ENCODE measurements at places on chromosomes 5 and 9.

GRCh38 chr5:43041110-43041668, 1.1 kb upstream of the ANXA2R start:
- DNase-seq: no peak

- DNase-seq: no peak
Measured at GRCh38 chr9:89667726-89668125, 62.9 kb downstream of the GADD45G start.

GRCh38 chr9:129291041-129291501, 113.0 kb upstream of the IER5L start:
- no peak for DNase-seq

GRCh38 chr5:159223469-159223868, 14.1 kb upstream of the RNF145 start:
- no peak for DNase-seq

GRCh38 chr5:168798065-168799023, 219.2 kb upstream of the PANK3 start:
- DNase-seq: no peak

DNA sequence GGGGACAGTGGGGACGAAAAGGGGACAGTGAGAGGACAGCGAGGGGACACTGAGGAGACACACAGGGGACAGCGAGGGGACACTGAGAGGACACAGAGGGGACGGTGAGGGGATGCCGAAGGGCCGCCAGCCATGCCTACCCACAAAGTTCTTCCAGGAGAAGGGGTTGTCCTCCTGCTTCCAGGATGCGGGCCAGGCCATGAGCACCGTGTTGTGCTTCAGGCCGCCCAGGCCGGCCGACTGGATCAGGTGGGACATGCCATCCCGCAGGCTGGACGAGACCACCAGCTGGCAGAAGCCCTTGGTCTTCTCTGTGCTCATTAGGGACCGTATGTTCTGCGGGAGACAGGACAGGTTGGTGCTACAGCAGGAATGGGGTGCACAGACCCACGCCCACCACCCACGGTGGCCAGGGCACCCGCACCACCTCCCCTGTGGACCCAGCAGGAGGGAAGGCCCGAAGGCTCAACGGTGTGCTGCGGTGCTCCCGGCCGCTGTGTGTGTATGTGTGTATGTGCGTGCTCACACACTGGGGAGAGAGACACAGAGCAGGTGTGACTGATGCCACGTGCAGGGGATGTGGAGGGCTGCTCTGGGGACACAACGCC, 46.6 kb downstream of the SLC12A7 start:
- no peak for DNase-seq

DNA sequence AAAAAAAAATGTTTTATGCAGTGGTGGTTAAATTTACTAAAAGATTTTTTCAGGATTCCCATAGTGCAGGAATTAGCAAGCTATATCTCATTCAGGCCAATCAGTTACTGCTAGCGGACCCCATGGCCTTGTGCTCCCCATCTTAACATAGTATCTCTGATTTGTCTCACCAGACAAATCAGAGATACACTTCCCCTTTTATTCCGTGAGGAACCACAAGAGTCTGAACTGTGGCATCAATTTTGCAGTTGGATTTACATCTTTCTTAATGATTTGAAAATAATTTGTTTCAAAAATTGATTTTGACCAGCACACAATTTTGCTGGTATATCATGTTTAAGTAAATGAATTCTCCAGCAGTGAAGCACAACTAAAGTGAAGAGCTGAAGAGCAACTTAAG, 17.9 kb downstream of the ITGA1 start:
- no peak for DNase-seq

DNA sequence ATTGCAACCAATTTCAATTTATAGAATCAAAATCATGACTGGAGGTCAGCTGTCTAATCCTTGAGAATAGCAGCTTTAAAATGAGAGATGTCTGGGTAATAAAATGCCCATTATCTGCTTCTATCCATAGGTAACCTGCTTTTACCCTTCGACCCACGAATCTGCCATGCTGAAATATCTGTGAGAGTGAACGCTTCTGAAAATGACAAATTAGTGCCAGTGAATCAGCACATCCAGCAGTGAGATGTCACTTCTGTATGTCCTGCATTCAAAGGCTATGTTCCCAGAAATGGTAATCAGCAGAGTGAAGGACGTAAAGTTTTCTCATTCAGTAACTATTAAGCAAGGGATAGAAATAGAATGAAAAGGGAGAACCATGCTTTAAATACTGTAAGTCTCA, 532.4 kb upstream of the ITGA1 start:
- no peak for DNase-seq

DNA sequence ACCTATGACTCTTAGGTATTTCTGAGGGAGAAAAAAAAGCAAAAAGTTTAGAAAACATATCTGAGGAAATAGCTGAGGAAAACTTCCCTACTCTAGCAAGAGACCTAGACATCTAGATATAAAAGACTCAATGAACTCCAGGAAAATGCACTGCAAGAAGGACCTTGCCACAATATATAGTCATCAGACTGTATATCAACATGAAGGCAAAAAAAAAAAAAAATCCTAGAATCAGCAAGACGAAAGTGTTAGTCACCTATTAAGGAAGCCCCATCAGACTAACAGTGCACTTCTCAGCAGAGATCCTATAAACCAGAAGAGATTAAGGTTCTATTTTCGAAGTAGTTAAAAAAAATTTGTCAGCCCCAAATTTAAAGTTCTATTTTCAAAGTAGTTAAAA, 166.2 kb downstream of the TMEM38B start:
- no peak for DNase-seq

GRCh38 chr5:67166460-67167285, 29.9 kb downstream of the CD180 start:
- DNase-seq: peak; percentile 57

DNA sequence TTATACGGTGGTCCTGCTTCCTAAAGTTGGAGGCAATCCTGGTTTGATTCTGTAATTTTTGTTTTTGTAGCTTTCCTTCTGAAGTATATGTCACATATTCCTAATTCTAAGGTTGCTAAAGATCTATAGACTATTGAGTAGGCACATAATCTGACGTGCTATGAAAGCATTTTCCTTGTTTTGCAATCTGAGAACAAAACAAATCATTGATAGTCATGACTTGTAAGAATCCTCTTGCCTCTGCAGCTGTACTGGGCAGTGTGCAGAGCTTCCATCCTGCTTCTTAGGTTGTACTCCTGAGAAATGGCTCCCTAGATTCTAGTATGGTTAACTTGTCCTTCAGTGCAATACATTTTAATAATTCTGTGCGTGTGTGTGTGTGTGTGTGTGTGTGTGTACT, 35.4 kb downstream of the SEMA6A start:
- no peak for DNase-seq

- no peak for DNase-seq
Measured at GRCh38 chr9:22817181-22817580, 370.6 kb downstream of the DMRTA1 start.

- DNase-seq: no peak
Measured at GRCh38 chr9:120989065-120989464, 61.0 kb downstream of the C5 start.

DNA sequence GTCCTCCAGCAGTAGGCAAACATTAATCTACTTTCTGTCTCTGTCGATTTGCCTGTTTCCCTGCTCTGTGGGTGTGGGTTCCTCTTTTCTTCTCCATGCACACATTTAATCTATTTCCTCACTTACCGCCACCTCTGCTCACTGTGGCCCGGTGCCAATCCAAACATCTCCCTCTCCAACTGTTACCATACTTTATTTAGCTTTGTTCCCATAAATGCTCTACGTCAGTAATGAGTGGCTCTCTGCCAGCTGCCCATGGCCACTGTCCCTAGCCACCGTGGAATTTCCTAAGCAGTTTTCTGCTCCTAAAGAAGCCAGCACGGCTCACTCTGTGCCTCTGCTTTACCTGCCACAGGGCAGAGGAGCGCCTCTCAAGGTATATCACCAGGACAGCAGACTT, 19.5 kb upstream of the GOLPH3 start:
- DNase-seq: no peak

DNA sequence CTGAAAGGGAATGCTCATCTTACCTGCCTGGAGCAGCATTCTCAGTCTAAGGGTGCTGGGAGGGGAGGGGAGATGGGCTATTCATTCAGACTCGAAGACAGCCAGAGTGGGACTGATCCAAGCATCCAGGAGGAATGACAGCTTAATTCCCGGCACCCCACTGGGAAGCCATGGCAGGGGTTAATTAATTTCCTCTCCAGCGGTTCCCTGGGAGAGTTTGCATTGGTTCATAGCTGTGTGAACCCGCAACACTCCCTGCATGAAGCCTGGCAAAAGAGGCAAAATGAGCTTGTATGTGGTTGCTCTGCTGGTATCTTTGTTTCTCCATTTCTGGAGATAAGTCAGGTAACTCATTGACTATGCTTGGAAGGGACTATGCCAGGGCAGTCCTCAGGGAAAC, 401.0 kb upstream of the SLC24A2 start:
- DNase-seq: no peak

- no peak for DNase-seq
Measured at GRCh38 chr5:10018201-10019069, 231.3 kb downstream of the ATPSCKMT start.

DNA sequence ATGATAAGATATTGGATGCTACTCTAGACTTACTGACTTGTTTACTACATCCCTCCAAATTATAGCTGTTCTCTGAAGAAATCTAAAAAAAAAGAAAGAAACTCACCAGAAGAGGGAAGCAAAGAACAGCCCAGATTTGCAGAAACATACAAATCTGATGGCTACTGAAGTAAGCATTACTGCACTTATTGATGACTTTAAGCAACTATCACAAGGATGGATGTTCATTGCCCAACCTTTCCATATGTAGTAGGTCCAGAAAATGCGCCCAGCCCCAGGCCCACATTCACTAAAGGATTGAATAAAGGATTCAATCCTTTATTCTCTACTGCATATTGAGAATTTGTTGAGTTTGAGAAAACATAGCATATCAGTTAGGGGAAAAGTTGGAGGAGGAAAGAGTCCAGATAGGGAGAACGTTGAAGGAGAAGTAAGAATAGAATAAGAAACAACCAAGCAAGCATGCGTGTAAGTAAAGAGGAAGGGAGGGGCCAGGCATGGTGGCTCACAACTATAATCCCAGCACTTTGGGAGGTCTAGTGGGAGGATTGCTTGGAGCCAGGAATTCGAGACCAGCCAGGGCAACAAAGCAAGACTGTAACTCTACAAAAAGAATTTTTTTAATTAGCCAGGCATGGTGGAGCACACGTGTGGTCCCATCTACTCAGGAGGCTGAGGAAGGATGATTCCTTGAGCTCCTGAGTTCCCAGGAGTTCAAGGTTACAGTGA, 33.8 kb upstream of the DTWD2 start:
- no peak for DNase-seq

DNA sequence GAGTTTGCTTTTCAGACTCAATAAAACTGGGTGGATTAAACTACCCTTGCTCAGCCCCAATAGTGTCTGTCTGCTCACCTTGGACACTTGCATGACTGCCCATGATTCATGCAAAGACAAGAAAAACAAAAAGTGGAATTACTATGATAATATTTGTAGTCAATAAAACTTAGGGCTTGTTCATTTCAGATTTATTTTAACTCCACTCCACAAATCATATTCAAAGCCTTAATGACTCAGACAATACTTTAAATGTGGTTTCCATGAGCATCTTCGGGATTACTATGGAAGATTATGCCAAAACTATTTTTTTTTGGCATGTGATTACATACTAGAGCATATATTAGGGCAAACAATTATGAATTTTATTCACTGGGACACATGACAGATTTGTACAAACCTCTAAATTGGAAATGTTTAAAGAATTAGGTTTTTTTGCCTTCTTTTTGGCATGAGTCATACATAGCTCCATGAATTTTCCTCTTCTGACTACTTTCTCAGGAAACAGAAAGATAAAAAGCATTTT, 468.9 kb downstream of the ACTL7B start:
- DNase-seq: no peak
